ENCODE measurements at places on chromosomes 12 and 14.

- no peak for DNase-seq
These were observed 1.8 kb upstream of the CHST11 start for GRCh38 chr12:104454997-104455396.

DNA sequence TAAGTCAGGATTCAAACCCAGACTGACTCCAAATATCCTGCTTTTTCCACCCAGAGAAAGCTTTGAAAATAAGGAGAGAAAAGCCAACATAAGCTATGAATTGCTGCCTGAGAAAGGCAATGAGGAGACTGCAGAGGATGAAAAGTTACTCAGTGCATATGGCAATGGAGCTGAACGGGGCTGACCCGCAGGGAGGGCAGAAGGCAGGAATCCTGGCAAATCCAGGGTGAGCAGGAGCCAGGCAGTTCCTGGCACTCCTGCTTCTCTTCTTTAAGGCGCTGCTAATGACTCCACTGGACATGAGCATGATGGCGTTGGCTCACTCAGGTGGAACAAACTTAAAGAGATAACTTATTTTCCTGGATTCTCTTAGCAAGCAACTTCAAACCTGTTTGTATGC, 95.2 kb upstream of the TMCC3 start:
- DNase-seq = no peak

DNA sequence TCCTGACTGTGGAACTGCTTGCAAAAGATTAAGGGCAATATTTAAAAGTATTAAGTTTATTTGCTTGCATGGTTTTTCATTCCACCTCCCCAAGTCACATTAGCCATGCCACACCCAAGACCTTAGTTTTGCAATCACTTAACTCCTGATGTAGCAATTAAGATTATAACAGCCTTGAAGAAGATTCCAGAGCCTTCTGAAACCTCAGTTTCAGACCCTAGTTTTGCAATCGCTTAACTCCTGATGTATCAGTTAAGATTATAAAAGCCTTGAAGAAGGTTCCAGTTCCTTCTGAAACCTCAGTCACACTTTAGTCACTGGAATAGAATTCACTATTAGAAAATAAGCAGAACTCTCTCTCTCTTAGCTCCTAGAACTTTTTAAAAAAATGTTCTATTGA, 42.7 kb upstream of the DCN start:
- DNase-seq = no peak

DNA sequence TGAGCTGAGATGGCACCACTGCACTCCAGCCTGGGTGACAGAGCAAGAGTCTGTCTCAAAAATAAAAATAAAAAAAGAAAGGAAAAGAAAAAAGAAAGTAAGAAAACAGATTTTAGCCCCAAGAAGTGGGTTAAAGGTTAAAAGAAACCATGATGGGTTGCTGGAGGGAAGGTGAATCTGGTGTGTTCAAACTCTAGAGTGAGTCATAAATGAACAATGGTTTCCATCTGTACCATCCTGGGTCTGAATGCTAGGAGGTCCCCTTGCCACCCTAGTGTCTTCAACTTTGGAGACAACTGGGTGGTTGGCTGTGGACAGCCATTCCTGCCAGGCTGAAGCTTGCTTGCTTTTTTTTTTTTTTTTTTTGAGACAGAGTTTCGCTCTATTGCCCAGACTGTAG, 1.6 kb upstream of the RPS26 start:
- DNase-seq = no peak

- DNase-seq = no peak
These were observed 80.7 kb downstream of the FOXN3 start for GRCh38 chr14:89336338-89336737.

DNA sequence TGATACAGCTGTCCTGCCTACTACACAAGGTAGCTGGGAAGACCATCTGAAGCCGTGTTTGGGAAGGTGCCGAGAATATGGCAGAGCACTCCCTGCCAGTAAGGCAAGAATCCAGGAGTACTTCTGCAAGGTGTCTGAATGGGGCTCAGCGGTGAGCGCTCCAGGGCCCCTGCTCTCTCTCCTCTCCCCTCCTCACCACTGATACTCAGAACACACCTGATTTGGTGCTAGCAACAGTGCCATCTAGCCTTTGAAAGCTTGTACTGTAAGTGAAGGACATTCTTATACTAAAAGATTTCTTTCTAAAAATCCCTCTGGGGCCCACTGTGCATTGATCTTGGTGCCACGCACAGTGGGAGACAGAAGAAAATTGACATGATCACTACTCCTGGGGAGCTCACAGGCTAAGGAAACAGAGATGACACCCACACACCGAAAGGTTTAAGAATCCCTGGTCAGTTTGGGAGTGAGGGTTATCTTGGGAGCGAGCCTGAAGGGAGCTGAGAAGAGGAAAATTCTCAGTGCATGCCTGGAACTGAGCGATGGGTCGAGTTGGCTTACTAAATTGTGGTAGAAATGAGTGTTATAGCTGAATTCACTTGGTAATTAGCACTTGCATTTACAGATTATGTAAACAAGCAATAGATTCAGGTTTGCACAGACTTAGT, 216.9 kb downstream of the NTF3 start:
- DNase-seq = no peak

- DNase-seq = no peak
These were observed 342.9 kb downstream of the PAWR start for GRCh38 chr12:79347866-79348265.

DNA sequence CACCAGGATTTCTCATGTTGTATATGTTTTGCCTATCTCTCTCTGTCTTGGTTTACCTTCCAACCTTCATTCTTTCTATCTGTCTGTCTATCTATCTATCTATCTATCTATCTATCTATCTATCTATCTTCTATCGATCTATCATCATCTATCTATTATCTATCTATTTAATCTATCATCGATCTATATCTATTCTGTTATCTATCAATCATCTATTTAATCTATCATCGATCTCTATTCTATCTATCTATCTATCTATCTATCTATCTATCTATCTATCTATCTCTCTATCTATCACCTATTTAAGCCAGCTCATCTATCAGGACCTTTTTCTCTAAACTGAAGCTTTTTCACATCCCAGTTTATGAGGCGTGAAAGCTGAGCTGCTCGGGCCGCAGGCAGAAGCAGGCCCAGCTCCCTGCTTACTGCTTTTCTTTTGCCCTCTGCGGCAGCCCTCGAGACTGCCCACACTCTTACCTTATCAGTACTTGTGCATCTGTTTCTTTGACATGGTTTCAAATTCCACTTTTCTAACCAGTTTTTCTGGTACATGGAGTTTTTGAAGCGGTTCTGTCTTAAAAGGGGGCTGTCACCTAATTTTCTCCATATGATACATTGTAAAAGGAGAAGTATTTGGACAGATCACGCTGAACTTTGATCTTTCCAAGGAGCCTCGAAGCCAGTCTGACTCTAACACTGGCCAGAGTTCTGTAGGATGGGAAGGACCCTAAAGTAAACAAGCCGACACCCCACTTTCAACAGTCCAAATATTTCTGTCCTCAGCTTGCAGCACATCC, 44.4 kb upstream of the GSG1 start:
- no peak for DNase-seq

- no peak for DNase-seq
These were observed 5.6 kb downstream of the AACS start for GRCh38 chr12:125070661-125071390.

DNA sequence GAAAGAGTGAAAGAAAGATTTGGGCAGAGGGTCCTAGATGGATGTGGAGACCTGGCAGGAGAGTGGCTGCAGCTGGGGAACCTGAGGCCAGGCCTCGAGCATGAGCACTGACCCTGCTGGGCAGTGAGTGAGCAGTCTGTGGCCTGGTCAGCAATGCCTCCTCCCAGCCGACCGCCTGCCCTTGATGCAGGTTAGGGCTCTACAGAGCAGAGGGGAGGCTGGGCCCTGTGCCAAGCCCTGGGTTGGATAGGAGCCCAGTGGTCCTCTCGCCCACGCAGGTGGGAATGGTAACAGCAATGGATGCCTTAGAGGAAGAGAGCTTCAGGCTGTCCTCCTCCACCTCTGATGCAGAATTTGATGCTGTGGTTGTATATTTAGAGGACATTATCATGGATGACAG, 59.8 kb downstream of the RAB35 start:
- DNase-seq = no peak

- DNase-seq = peak; percentile 30
These were observed 43.4 kb upstream of the CFAP54 start for GRCh38 chr12:96445691-96446583.

GRCh38 chr14:103872481-103873113, 25.2 kb upstream of the PPP1R13B start:
- DNase-seq = no peak

DNA sequence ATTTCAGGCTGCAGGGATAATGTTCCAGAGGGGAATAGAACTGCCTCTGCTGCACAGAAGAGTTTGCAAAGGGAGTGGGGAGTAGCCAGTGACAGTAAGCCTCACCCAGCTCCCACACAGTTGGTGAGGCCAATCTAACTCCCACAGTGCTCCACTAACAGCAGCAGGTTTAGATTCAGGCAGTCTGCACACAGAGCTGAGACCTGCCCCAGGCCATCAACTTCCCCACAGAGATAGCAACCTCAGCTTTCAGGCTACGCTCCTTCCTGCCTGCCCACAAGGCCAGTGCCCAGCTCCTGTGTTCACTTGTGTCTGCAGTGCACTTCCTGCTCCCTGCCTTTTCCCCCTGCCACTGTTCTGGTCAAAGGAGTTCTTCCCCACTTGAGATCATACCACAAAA, 107.5 kb downstream of the TBC1D30 start:
- no peak for DNase-seq

DNA sequence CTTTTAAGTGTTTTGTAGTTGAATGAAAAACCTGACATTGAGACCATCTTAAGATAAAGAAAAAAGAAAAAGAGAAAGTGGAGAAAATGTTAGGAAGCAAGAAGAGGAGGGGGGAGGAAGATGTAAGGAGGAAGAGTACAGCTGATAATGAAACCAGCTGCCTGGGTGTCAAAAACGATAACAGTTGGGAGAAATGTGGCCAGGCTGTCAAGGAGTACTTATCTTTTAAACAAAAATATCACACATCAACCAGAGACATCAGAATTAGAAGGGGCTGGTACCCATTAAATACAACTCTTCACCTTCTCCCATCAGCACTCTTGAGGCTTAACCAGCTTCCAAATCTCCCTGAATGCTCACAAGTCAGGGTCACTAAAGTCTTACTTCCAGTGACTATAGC, 4.5 kb downstream of the SLC11A2 start:
- DNase-seq = no peak

DNA sequence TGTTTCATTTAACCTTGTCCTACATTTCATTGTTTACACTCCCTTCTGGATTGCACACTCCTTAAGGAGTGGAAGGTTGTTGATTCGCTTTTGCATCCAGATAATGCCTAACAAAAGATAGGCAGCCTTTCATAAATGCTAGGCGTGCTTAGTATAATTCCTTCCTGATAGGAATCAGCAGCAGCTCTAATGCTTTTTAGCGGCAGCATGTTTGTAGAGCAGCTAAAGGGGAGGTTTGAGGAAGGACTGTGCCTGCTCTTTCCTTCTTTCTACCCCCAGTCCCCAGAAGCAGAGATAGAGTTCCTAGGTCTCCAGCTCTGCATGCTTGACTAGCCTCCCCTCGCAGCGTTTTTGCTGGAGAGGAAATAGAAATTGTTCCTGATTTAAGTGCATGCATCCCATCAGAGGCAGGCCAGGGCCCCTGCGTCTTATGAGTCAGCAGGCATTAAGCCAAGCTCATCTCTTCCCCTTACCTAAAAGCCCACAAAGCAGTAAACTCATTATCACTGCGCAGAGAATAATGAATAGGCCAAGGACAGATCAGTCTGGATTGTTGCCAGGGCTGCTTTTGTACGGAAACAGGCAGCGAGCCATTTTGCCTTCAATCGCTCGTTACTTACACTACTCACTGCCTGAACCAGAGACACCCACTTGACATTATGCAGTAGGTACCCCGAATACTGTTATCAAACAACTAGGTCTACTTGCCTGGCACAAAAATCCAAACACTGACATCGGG, 14.0 kb upstream of the TBPL2 start:
- no peak for DNase-seq

DNA sequence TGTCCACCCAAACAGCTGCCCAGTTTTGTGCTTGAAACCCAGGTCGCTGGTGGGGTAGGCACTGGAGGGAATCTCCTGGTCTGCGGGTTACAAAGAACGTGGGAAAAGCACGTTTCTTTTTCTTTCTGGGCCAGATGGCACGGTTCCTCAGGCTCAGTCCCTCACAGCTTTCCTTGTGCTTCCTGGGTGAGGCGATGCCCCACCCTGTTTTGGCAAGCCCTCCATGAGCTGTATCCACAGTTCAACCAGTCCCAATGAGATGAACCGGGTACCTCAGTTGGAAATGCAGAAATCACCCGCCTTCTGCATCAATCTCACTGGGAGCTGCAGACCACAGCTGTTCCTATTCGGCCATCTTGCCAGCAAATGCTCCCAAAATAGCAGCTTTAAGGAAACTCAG, 51.4 kb upstream of the TMTC2 start:
- no peak for DNase-seq

DNA sequence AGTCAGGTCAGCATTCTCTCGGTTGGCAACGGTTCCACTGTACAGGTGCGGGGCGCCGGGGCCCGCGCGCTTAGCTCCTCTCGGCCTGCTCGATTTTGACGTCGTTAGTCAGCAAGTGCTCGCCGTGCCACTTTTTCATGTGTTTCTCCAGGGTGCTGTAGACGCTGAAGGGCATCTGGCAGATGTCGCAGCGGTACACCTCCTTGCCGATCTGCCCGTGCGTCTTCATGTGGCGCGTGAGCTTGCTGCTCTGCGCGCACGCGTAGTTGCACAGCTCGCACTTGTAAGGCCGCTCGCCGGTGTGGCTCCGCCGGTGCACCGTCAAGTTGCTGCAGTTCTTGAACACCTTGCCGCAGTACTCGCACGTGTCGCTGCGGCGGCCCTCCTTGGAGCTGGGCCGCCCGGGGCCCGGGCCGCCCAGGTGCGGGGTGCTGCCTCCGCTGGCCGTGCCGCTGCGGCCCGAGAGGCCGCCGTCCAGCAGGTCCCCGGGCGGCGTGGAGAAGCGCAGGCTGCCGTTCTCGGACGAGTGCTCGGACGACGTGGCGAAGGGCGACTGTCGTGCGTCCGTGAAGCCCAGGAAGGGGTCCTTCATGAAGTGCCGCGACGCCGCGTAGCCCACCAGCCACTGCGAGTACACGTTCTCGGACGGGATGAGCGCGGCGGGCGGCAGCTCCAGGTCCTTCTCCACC, 97.8 kb downstream of the BCL11B start:
- no peak for DNase-seq

DNA sequence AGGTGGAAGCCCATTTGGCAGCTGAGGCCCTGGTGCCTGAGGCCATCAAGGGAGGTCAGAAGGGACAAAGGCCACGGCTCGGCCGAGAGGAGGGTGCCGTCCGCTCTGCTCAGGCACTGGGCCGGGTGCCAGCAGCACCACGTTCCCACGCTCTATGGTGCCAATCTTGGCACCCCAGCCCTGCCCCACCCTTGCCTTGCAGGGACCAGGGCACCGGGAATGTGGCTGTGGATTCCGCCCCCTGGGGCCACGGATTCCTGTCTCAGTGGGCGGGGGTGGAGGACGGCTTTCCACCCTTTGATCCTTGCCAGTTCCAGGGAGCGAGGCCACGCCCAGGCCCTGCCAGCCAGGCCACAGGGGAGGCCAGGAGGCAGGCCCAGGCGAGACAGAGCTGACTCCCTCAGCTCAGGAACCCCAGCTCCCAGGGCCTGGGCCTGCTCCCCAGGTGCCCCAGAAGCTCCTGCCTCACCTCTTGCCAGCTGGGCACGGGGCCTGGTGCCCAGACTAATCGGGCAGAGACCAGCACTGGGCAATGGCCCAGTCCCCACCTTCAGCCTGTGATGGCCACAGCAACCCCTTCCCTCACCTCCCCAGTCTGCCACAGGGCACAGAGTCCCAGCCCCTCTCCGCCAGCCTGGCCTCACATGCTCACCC, 26.4 kb upstream of the GPR132 start:
- no peak for DNase-seq

Data from stimulated activated CD8-positive, alpha-beta memory T cell treated with anti-CD3 and anti-CD28 coated beads, Interleukin-7, amount 100 ng/mL, for 1 hour (primary cell).